ENCODE measurements at places on chromosomes 3 and 15.

DNA sequence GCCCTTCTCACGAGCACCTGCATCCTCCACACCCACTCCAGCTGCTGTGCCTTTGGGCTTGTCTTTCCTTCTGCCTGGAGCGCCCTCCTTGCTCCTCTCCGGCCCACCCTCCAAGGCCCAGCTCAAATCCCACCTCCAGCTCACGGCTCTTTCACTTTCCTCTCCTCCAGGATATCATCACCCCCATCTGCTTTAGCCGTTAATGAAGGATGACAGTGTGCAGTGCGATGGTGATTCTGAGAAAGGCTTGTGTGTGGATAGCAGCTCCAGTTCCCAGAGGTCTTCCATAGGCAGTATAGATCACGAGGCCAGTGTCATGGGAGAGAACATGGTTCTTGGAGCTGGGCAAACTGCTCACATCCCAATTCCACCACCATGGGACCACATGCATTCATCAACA is 237.4 kb downstream of the TLE3 start:
- no peak for DNase-seq

- DNase-seq, result no peak
These were observed 345.7 kb upstream of the TRIM42 start for GRCh38 chr3:140332131-140332530.

- no peak for DNase-seq
These were observed 355.8 kb downstream of the MCTP2 start for GRCh38 chr15:94587113-94587512.

DNA sequence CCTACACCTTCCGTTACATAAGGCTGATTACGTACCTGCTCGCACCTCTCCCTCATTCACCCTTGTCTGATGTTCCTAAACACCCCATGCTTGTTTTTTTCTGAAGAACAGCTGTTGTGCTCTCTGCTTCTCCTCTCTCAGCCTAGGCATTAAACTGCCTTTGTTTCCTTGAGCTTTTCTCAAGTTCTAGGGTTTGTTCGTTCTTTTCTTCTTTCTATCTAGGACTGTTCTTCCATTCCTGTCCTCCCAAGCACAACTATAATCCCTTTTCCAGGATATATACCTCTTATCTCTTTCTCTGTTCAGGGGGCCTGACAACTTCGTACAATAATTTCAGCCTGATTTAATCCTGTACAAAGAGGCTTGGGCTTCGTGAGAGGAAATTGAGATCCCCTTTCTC is 11.4 kb downstream of the SYN2 start:
- DNase-seq, result no peak

Measured in GOT3 (cell line).